Fibroblast of skin of left quadriceps (primary cell): ENCODE measurements at places on chromosomes 2 and 18.
A peak's percentile ranks its signal among the peaks of the same experiment; 100 is the strongest.

DNA sequence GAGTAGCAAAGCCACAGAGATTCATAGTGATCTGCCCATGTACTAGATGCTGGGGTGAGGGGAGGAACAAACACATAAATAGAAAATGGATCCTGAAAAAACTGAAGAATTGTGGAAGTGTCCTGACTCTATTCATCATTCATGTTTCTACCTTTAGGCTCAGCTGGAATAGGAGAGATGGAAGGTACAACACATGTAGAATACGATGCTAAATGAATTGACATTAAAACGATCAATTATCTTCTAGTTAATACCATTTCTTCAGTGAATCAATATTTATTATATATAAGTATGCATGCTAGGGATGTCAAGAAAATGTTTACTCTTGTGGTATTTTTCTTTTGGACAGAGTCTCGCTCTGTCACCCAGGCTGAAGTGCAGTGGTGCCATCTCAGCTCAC, 159.1 kb downstream of the IRS1 start:
- no peak for DNase-seq

DNA sequence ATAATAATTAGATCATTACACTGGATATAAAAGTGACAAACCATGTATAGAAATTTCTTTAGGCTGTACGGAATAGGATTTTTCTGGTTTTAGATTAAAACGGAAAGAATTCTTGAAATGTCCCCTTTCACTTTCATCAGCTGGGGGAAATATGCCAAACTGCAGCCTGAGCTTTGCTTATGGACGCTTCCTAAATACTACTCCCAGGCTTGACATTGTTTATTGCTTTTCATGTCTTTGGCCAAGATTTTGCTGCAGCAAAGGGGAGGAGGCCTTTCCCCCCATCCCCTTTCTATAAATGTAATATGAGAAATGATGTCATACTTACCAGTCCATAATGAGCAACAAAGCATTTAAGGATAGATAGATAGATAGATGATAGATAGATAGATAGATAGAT, 158.4 kb downstream of the MAP2 start:
- DNase-seq, result no peak

GRCh38 chr2:234308813-234309195, 188.1 kb downstream of the ARL4C start:
- DNase-seq, result no peak

- no peak for DNase-seq
These were observed 8.2 kb upstream of the TOGARAM2 start for GRCh38 chr2:28972778-28973335.

GRCh38 chr2:9554921-9555296, 721 bp downstream of the ADAM17 start:
- DNase-seq, result peak; percentile 45

DNA sequence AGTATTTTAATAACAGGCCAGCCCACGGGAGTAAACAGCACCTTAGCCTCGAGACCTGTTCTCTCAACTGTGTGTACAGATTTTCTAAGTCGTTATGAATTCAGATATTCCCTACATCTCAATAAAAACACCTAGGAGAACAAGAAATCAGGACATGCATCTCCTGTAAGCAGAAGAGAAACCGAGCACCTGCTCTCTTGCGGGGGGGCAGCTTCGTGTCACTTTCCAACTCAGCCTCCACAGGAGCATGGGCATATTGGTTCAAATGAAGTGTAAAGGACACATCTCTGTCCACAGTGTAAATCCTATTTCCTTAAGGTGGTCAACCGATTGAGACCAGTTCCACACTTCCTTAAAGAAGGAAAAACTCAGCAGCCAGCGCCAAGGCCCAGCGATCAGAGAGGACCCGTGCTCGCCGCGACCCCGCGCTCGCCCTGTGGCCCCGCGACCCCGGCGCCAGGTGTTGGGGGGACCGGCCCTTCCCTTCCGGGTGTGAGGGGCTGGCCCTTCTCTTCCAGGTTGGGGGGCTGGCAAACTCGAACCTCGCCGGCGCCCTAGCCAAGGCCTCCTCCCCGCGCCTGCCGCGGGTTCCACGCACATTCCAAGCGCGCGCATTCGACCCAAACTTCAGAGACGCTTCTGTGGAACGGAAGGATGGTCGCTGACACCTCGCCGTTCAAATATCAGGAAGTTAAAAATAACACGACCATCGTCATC, 652 bp downstream of the SH3YL1 start:
- DNase-seq, result no peak

DNA sequence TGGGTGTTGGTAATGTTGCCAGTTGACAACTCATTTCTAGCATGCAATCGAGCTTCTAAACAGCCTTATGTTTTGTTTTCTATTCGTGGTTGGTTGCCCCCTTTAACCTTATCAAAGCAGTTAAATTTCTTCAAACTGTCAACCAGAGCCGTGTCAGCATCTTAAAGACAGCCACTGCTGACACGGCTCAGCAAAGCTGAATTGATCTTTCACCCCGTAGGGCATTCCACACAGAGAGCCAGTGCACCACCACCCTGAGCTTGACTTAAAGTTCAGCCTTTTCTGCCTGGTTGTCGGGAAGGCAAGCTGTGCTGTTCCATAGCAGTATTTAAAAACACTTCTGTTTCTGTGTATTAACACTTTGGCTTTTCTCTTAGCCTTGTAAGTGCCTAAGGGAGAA, 355.0 kb upstream of the CHST9 start:
- no peak for DNase-seq

GRCh38 chr2:53784436-53784835, 2.3 kb downstream of the ASB3 start:
- DNase-seq, result no peak

GRCh38 chr2:42049221-42050009, 1.6 kb downstream of the PKDCC start:
- no peak for DNase-seq

GRCh38 chr2:57597940-57598339, 448.7 kb upstream of the VRK2 start:
- no peak for DNase-seq

DNA sequence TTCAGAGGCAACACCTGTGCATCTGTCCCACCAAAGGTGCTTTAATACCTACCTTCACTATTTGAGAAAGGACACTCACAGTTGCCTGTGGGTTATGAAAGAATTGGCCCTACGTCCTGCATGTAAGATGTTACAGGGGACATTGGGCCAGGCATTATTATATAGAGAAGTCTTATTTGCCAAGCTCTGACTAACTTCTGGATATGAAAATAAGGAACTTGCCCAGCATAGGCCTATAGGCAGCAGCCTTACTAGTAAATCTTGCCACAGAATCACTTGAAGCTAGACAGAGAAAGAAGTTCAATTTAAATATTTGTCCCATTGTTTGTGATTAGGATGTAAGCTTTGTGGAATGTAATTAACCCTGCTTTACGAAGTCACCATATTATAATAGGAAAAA, 41.7 kb downstream of the NLRC4 start:
- no peak for DNase-seq

GRCh38 chr2:63849381-63850203, 7.9 kb downstream of the UGP2 start:
- peak; percentile 35 for DNase-seq

GRCh38 chr2:27255660-27256059, 7.2 kb downstream of the SLC30A3 start:
- DNase-seq, result peak; percentile 33

- DNase-seq, result no peak
These were observed 55.5 kb downstream of the DPP4 start for GRCh38 chr2:162018530-162018929.

GRCh38 chr2:172938713-172939375, 136.8 kb upstream of the MAP3K20 start:
- no peak for DNase-seq

GRCh38 chr2:27720004-27720551, 51.4 kb upstream of the MRPL33 start:
- DNase-seq, result peak; percentile 74

DNA sequence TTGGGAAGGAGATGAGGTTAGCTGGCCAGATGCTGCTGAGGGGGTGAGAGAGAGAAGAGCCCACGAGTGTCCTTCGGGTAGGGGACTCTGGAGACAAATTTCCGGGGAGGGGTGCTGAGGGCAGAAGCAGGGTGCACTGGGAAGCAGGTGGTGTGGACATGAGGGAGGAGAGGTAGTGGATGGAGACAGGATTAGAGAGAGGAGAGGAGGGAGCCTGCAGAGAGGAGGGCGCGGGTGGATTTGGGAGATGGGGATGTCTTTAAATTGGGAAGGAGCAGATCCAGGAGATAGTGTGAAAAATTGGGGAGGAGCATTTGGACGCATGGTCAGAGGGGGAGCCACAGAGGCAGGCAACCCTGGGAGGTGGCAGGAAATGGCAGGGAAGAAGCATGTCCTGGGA, 154.7 kb downstream of the DYSF start:
- DNase-seq, result no peak

DNA sequence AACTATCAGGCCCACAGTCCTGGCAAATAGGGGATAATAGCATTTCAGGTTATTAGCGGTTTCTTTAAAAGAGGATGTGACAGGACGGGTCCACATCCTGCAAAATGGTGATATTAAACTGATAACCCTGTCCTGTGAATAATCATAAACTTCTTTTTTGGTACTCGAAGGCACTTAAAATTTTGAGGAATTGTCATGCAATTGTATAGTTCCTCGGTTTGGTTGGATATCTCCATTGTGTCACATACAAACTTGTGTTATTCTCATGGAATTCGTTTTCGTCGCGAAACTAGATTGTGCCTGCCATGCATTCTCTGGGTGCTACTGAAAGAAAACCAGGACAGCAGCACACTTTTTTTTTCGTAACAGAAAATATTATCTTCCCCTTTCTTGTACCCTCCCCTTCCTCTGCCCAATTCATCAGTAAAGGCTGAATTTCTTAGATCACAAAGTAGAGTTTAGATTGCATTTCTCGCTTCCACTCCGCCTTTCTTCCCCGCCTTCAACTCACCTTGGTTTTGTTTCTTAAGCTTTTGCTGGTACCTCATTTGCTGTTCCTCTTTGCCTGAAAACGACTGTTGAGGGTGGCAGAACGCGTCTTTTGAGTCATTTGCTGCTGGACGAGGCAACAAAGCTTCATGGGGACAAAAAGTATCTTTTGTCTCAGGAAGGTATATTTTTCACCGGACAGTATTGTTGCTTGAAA, 1.3 kb downstream of the CERS6 start:
- no peak for DNase-seq

DNA sequence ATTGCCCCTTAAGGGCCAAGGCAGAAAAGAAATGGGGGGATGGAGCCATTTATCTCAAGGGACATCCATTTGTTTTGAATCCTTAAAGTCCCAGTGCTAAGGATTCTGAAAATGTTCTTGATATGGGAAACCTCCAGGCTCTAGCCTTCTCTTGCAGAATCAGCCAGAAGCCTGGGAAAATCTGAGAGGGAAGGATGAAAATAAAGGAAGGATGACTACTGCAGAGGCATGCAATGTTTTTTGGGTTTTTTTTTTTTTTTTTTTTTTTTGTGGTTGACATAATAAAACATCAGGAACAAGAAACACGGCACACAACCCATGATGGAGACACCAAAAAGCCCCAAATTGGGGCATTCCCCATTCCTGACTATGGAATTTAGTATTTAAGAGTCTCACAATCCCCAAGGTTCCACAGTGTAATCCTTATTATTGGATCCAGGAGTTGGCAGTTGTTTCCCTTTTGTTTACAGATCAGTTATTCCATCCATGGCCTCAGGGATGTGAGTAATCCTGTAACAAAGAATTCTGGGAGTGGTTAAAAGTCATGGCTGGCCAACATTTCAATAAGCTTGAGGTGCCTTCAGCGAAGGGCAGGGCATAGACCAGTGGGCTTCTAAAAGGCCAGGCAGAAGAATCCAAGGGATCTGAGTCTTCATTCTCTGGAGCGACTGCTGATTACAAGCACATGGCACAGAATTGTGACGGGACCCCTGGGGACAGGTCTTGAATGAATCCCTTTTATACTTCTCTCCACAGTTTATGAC, 337.5 kb downstream of the GULP1 start:
- peak; percentile 47 for DNase-seq

DNA sequence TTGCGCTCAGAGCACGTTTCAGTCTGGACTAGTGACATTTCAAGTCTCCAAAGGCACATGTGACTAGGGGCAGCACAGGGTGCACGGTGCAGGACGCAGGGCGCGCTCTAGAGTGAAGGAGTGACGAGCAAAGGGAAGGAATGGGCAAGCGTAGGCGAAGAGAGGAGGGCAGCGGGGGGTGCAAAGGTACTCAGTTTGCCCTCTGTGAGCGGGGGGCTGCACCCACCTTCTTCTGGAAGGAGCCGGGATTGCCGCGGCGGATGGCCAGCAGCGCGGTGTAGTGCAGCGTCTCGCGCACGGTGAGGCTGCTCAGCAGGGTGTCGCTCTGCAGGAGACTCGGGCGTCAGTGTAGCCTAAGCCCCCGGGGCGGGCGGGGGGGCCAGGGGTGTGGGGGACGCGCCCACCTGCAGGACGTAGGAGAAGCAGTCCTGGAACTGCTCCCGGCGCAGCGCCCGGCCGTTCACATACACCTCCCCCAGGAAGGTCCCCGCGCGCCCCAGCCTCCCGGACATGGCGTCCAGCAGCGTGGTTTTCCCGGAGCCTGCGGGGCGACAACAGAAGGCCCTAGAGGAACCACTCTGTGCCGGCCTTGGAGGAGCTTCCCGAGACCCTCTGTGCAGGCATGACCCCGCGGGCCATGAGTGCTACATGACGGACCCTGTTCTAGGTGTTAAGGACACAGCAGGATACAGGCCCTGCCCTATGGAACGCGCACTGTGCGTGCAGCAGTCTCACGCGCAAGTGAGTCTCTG, 6.9 kb downstream of the ABCG5 start:
- DNase-seq, result no peak

- no peak for DNase-seq
These were observed 38.0 kb downstream of the MARCO start for GRCh38 chr2:118980022-118980421.

- DNase-seq, result no peak
These were observed 3.8 kb downstream of the SULT1C3 start for GRCh38 chr2:108243566-108243965.

DNA sequence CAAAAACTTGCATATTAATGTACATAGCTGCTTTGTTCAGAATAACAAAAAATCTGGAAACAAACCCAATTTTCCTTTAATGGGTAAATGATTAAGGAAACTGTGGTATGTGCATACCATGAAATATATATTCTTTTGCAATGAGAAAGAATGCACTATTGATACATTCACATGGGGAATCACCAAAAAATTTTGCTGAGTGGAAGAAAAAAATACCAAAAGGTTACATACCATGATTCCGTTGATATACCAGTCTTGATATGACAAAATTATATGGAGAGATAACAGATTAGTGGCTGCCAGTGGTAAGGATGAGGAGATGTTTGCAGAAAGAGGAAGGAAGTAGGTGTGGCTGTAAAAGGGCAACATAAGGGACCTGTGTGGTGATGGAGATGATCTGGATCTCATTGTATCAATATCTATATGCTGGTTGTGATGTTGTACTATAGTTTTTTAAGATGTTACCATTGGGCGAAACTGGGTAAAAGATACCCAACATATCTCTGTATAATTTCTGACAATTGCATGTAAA, 54.6 kb upstream of the BCL2L11 start:
- DNase-seq, result no peak

- no peak for DNase-seq
These were observed 232.0 kb upstream of the NRXN1 start for GRCh38 chr2:51263951-51264350.

- DNase-seq, result no peak
These were observed 321.6 kb downstream of the STK39 start for GRCh38 chr2:167925758-167926157.

GRCh38 chr2:12219761-12220160, 473.3 kb downstream of the LPIN1 start:
- no peak for DNase-seq
